Breast epithelium (tissue), 4 donors: ENCODE measurements at places on chromosomes 12 and 14. TPM values are rescaled to one million over a fixed set of nuclear protein-coding genes. Genes with fewer than 3 reads are reported as not detected.

- no peak for DNase-seq
- no peaks in the 10 kb centered on the region for H3K27me3 ChIP-seq
- no peaks in the 10 kb centered on the region for H3K36me3 ChIP-seq
- H3K4me3 ChIP-seq: no peak overlapping the region
- H3K4me1 ChIP-seq: no peaks in the 10 kb centered on the region
- H3K27ac ChIP-seq: no peak overlapping the region
Observed at GRCh38 chr14:31677630-31678029, 116.4 kb downstream of the NUBPL start.

- DNase-seq: no peak
- H3K27me3 ChIP-seq: no peaks in the 10 kb centered on the region
- no peaks in the 10 kb centered on the region for H3K4me1 ChIP-seq
Observed at GRCh38 chr14:56180754-56181542, 62.7 kb downstream of the PELI2 start.

GRCh38 chr14:104563191-104563741 is 16.3 kb upstream of the C14orf180 start:
- no peak overlapping the region for H3K27ac ChIP-seq
- H3K27me3 ChIP-seq: peaks cover 80% of the 10 kb centered on the region
- no peak overlapping the region for H3K4me3 ChIP-seq
- no peak for DNase-seq

- H3K4me1 ChIP-seq: peaks cover 4% of the 10 kb centered on the region
- H3K27me3 ChIP-seq: no peaks in the 10 kb centered on the region
- DNase-seq: no peak
- no peak overlapping the region for H3K4me3 ChIP-seq
- H3K27ac ChIP-seq: no peak overlapping the region
Observed at GRCh38 chr14:104206281-104206904, 68.0 kb downstream of the KIF26A start.

DNA sequence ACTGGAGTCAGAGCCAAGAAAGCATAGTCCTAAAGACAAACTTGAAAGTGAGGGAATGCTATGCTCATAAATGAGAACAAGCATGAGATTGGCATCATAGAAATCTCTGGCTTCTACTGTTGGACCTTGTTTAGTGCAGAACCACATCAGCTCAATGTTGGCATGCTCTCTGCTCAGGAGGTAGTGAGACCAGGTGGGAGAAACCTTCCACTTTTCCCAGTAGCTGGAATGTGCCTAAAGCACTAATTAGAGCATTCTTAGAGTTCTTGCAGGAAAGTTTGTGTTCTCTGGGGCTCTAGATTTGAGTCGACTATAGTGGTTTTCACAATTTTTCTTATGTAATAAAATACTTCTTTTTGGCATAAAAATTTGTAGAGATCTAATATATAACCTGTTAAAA is 159.7 kb upstream of the PRICKLE1 start:
- no peaks in the 10 kb centered on the region for H3K27me3 ChIP-seq
- H3K4me3 ChIP-seq: no peak overlapping the region
- DNase-seq: no peak
- no peak overlapping the region for H3K27ac ChIP-seq
- no peaks in the 10 kb centered on the region for H3K36me3 ChIP-seq
- H3K4me1 ChIP-seq: no peaks in the 10 kb centered on the region

MYL2 gene
- not detected for total RNA-seq

TOGARAM1 gene
- 22.9 TPM for total RNA-seq

NEUROD4 gene
- total RNA-seq: not detected

SMCO2 gene
- not detected for total RNA-seq

GRCh38 chr14:92986254-92987147 is 63.6 kb downstream of the CHGA start:
- H3K4me1 ChIP-seq: peaks cover 7% of the 10 kb centered on the region
- no peaks in the 10 kb centered on the region for H3K36me3 ChIP-seq
- no peak for DNase-seq
- no peak overlapping the region for H3K4me3 ChIP-seq

DNA sequence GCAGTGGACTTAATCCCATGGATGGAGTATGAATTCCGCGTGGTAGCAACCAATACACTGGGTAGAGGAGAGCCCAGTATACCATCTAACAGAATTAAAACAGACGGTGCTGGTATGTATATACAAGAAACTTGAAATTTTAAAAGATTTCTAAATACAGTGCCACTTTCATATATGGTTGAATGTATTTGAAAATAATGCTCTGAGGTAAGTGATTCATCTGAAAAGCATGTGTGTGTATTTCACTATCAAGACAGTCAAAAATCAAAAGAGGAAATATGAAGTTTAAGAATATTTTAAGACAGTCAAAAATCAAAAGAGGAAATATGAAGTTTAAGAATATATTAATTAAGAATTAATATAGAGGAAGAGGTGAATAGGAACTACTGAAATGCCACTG is 195.0 kb upstream of the PDZRN4 start:
- peaks cover 6% of the 10 kb centered on the region for H3K4me1 ChIP-seq
- H3K27ac ChIP-seq: no peak overlapping the region
- no peaks in the 10 kb centered on the region for H3K27me3 ChIP-seq
- H3K4me3 ChIP-seq: no peak overlapping the region
- no peak for DNase-seq

DNA sequence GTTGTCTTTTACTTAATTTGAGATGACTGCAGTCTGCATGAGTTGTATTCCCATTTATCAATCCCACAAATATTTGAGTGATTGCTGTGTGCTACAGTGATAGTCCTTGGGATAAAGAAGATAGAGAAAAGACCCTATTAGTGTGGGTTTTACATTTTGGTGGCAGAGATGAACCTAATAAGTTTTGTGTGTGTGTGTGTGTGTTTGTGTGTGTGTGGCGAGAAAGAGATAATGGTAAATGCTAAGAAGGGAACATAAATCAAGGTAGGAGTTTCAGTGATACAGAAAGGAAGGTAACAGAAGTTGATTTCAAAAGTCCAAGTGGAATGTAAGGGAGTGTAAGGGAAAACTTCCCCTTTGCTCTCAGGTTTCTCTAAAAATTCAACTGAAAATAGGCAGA is 2.6 kb upstream of the DDX55 start:
- H3K27me3 ChIP-seq: no peaks in the 10 kb centered on the region
- peaks cover 6% of the 10 kb centered on the region for H3K4me1 ChIP-seq
- no peak overlapping the region for H3K27ac ChIP-seq
- DNase-seq: no peak
- no peaks in the 10 kb centered on the region for H3K36me3 ChIP-seq
